RWPE1 (cell line): ENCODE measurements at places on chromosomes 1 and 21.

DNA sequence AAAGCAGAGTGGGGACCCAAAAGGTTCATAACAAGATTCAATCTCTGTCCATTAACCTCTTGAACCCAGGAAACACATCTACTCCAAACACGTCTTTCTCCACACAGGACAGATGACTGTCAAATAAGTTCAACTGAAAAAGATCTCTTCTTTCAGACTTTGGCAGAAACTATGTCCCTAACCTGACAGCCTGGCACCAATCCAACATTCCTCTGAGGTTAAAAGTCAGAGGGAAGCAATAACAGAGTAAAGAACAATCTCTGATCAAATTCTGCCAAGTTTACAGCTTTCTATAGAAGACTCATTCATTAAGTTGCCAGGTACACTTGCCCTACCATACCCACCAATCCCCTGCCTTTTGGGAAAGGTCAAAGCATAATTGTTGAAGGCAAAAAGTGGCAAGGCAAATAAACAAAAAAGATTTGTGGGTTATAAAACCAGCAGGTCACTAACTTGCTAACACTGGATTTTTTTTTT lies 31.9 kb downstream of the OTUD7B start:
- peak; percentile 25 for DNase-seq

GRCh38 chr1:21873761-21874160 lies 61.7 kb downstream of the LDLRAD2 start:
- no peak for DNase-seq

DNA sequence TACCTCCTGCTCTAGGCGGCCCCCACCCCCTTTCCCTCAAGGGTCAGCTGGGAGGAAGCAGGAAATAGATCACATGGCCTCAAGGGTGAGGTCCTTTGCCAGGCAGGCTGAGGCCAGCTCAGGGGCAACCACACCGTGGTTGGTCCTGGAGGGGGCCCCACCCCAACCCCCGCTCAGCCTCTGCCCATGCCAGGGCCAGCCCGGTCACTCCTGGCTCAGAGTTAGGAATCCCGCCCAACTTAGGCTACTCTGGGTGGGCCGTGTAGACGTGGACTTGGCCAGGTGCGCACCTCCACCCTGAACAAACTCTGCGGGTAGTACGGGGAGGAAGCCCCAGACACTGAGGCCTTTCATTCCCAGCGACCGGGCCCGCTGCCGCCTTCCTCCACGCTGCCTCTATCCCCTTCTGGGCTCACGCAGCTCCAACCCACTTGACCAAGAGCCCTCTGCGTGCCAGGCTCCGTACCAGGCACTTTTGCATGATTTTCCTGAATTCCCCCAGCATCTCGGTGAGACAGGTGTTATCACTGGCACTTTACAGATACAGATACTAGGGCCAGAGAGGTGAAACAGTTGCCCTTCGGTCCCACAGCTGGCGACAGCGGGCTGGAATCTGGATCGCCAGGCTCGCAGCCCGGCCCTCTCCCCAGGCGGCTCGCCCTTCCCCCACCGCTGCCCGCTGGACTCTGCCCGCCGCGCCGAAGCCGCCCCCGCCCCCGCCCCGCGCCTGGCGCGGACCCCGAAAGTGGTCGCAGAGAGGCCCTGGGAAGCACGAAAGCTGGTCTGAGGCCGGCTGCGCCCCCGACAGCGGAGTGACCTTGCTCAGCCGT lies 769 bp downstream of the GALE start:
- DNase-seq = peak; percentile 97

DNA sequence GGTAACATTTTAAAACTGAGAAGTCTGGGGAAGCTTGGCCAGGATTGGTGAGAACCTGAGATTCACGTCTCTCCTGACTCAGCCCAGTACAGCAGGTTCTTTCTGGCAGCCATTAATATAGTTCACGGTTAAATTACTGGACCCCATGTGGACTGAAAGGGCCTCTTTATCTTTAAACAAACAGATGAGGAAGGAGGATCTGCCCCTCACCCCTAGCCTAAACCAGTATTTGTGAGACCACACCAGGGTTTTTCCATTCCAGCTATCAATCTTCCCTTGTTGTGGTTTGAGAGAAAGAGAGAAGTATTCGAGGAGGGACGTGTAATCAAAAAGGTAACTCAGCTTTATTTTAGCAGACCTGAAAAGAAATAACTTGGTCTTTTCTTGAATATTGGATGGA lies 137.1 kb downstream of the PROX1 start:
- DNase-seq = no peak

DNA sequence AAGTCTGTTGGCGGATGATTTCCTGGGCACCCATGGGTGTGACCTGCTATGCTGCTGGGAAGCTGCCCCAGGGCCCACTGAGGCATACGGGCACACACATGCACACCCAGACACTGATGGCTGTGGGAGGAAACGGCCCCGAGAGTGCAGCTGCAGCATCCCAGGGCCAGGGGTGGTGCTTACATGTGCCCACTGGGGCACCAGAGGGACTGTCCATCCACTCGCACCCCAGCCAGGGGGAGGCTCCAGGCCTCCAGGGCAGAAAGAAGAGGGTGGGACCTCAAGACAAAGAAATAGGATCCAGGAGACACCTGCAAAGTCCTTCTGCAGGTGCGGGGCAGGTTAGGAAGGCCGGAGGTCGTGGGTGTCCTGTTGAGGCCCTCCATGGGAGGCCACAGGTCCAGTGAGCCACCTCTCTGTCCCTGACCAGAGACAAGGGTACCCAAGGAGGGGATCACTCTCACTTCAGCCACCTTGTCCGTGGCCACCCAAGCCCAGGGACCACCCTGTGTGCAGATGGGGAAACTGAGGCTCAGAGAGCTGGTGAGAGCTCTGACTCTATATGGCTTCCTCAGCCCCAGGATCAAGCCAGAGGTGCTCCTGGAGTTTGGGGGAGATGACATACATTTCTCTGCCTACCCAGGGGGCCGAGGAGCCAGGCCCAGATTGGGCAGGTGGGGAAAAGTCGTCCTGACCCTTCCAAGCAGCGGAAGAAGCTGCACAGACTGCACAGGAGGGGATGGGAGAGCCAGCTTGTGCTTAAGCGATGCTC lies 57.1 kb downstream of the WNT9A start:
- no peak for DNase-seq

DNA sequence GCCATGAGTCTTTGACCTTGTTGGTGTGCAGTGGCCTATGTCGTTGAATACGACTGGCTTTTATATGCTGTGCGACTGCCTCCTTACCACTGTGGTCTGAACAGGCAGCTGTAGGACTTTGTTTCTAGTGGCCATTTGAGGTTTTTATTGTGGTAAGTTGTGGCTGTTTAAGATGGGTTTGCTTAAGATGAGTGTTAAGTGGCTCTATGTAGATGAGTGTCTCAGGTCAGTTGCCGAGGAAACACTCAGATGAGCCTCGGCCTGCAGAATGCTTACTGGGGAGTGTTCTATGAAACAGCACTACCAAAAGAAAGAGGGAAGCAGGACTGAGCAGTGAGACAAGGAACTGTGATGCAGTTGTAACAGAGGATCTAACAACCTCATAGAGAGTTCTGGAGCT lies 14.9 kb upstream of the CD1C start:
- DNase-seq = no peak
